ENCODE measurements at places on chromosomes 3 and 15.

- DNase-seq, result no peak
- no peaks in the 10 kb centered on the region for H3K27me3 ChIP-seq
- H3K4me1 ChIP-seq, result no peaks in the 10 kb centered on the region
- no peaks in the 10 kb centered on the region for H3K36me3 ChIP-seq
These were observed 59.9 kb downstream of the CLSTN2 start for GRCh38 chr3:139994891-139995290.

DNA sequence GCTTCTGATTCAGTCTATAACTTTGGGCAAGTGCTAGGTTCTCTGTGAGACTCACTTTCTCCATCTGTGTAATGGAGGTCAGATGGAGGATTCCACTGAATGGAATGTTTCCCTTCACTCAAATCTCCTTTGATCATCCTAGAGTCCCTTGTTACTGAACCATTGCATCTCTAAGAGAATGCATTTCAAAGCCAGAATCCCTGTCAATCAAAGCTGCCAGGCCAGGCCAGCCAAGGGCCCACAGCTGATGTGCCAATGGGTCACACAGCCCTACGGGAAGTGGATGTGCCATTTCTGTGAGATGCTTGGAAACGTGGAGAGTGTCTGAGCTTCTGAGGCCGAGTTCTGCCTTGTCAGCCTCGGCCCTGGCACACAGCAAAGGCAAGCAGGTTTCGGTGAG is 32.4 kb downstream of the SCN5A start:
- no peaks in the 10 kb centered on the region for H3K27me3 ChIP-seq
- H3K27ac ChIP-seq, result no peak overlapping the region
- no peaks in the 10 kb centered on the region for H3K36me3 ChIP-seq
- H3K4me1 ChIP-seq, result no peaks in the 10 kb centered on the region

DNA sequence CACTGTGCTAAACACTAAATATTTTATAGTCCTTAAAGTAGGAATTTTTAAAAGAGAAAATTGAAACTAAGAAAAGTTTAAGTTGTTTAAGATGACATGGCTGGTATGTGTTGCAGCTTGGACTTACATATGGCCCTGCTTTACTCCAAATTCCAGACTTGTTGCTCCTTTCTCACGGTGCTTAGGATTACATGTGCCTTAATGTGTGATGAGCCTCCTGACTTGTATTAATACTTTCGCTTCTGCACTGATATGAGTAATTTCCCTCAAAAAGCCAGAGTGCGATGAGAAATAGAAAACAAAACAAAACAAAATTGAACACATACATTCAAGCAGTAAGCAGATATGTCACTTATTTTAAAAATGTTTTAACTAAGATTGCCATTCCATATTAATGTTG is 250.2 kb downstream of the VGLL3 start:
- no peak overlapping the region for H3K27ac ChIP-seq
- no peaks in the 10 kb centered on the region for H3K4me1 ChIP-seq
- H3K27me3 ChIP-seq, result no peaks in the 10 kb centered on the region
- no peak for DNase-seq

DNA sequence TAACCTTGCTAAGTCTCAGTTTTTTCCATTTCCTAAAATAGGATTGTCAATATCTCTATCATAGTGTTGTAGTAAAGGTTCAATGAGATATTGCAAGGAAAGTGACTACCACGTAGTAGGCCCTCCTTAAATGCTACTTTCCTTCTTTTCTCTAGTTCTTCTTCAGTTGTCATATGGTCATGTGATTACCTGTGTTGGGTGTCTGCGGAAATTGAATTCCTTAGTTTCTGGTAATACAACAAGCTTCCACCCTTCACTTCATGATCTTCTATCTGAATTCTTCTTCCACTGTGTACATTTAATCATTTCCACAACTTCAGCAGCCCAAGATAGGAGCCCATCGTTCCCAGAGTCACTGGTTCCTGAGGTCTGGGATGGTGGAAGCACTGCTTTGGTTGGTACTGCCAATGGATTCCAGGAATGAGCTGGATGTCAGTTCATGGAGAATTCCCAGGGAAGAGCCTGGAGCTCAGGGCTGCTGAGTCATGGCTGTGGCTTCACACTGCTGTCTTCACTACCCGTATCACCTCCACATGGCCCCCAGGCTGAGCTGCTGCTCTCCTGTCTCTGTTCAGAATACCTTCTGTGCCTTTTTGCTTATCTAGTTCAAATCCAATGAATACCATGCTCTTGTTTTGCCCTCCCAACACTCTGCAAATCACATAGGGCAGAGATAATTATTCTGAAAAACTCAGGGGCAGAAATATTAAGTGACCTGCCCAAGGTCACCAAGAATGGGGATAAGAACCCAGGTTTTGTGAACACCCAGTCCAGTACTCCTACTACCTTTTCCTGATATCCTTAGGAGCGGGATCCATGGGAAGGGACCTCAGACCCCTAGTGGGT is 98.6 kb downstream of the RPL39L start:
- no peaks in the 10 kb centered on the region for H3K36me3 ChIP-seq
- H3K27ac ChIP-seq, result no peak overlapping the region
- DNase-seq, result no peak
- no peak overlapping the region for H3K4me3 ChIP-seq

DNA sequence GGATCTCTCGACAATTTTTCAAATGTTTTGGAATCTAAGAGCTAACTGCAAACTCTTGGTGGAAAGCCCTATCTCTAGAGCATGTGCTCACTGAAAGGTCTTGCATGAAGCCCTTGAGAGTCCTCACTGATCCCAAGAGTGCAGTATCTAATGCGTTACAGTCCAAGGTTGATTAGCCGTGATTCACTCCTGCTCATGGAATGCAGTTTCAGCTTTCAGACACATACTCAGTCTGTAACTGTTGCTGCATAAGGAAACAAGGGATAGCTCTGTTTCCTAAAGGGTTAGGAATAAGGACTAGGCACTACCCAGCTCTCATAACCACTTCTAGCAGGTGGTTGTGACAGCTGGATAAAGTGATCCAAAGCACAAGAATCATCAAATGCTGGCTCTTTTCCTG is 687.4 kb upstream of the CFAP20DC start:
- no peak for DNase-seq
- no peak overlapping the region for H3K27ac ChIP-seq
- H3K27me3 ChIP-seq, result no peaks in the 10 kb centered on the region
- no peak overlapping the region for H3K4me3 ChIP-seq
- no peaks in the 10 kb centered on the region for H3K4me1 ChIP-seq

GRCh38 chr3:62175161-62175560 is 198.2 kb downstream of the FEZF2 start:
- DNase-seq, result no peak
- H3K27me3 ChIP-seq, result no peaks in the 10 kb centered on the region
- H3K4me1 ChIP-seq, result no peaks in the 10 kb centered on the region
- H3K4me3 ChIP-seq, result no peak overlapping the region
- H3K36me3 ChIP-seq, result no peaks in the 10 kb centered on the region
- no peak overlapping the region for H3K27ac ChIP-seq

DNA sequence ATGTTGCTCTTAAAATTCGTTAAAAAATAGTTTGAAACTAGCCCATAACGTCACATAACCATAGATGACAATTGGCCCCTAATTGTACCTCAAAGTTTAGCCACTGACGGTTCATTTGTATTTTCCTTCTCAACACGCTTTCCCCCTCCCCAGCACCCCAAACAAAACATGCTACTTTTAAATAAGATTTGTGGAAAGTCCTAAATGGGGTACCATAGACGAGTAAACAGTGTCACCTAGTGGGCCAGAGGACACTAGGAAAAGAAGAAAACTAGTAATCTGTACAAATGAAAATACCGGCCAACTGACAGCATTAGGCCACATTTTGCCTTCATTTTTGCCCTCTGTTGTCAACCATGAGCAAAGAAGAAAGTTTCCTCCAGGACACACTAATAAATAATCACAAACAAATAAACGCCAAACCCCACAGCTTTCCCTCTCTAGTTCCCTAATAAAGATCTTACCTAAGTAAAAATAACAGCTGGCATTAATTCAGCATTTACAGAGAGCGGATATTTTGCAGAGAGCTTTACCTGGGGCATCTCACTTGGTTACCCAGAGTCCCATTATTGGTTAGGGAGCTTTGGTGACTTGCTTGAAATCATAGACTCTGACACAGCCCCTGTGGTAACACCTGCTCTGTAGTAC is 175.1 kb upstream of the ATP11B start:
- H3K4me1 ChIP-seq, result no peaks in the 10 kb centered on the region
- no peak overlapping the region for H3K27ac ChIP-seq
- H3K4me3 ChIP-seq, result no peak overlapping the region
- no peaks in the 10 kb centered on the region for H3K27me3 ChIP-seq
- DNase-seq, result no peak

DNA sequence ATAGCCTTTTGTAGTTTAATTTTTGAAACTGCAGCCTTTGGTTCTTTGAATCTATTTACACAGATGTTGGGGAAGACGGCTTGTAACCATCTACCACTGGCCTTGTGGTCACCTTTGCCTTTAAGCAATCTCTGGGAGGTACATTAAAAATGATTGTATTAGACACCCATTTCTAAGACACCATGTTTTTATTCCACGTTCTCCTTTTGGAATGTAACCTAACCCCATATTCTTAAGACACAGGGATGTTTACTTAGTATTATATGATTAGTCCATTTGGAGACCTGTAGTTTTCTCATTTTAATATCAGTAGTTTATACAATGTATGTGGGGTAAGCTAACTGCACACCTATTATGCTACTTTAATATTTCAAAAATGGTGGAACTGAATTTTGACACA is 175.1 kb upstream of the PLSCR5 start:
- H3K27me3 ChIP-seq, result no peaks in the 10 kb centered on the region
- H3K27ac ChIP-seq, result no peak overlapping the region
- no peak overlapping the region for H3K4me3 ChIP-seq
- no peaks in the 10 kb centered on the region for H3K4me1 ChIP-seq
- no peaks in the 10 kb centered on the region for H3K36me3 ChIP-seq

- H3K4me1 ChIP-seq, result no peaks in the 10 kb centered on the region
- no peak overlapping the region for H3K27ac ChIP-seq
- DNase-seq, result no peak
- H3K36me3 ChIP-seq, result peaks cover 75% of the 10 kb centered on the region
- no peak overlapping the region for H3K4me3 ChIP-seq
These were observed 28.2 kb downstream of the NEK4 start for GRCh38 chr3:52742418-52743041.

DNA sequence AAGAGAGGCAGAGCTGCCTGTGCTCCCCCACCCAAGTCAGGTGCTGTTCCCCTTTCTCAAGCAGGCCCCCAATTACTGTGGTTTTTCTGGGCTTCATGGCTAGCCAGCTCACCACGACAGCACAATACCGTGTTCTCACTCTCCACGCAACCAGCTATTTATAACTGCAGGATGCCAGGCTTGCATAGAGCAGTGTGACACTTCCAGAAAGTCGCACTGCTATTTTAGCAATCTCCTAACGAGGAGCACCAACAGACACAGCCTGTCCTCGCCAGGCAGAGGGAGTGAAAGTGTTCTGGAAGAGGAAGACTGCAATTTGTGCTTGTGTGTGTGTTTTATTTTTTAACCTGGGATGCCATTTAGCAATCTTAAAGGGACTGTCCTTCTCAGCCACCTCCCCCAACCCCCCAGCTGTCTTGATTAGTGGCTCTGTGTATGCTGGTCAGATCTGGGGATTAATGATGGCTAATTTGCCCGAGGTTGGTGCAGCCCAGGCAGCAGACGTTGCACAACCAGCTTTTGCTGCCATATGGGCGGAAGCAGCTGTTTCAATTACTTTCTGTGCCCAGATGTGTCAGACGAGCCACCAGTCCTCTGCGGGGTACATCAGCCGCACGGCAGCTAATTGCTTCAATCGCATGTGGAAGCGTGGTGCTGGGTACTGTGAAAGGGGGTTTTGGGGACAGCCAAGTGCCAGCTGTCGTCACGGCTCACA is 268.0 kb upstream of the ARRDC4 start:
- H3K4me1 ChIP-seq, result no peaks in the 10 kb centered on the region
- H3K4me3 ChIP-seq, result no peak overlapping the region
- no peaks in the 10 kb centered on the region for H3K36me3 ChIP-seq
- no peak overlapping the region for H3K27ac ChIP-seq
- DNase-seq, result no peak

DNA sequence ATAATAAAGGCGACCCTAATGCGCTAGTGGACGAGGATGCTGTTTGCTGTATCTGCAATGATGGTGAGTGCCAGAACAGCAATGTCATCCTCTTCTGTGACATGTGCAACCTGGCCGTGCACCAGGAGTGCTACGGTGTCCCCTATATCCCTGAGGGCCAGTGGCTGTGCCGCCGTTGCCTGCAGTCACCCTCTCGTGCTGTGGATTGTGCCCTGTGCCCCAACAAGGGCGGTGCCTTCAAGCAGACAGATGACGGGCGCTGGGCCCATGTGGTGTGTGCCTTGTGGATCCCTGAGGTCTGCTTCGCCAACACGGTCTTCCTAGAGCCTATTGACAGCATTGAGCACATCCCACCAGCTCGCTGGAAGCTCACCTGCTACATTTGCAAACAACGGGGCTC is 7.6 kb downstream of the BRPF1 start:
- H3K27me3 ChIP-seq, result no peaks in the 10 kb centered on the region
- no peak for DNase-seq
- H3K27ac ChIP-seq, result no peak overlapping the region
- H3K4me3 ChIP-seq, result no peak overlapping the region
- peaks cover 80% of the 10 kb centered on the region for H3K36me3 ChIP-seq

- no peaks in the 10 kb centered on the region for H3K4me1 ChIP-seq
- no peak overlapping the region for H3K4me3 ChIP-seq
- H3K27ac ChIP-seq, result peak overlapping the region; percentile 99
These were observed 11.8 kb downstream of the MBNL1 start for GRCh38 chr3:152280539-152280938.

DNA sequence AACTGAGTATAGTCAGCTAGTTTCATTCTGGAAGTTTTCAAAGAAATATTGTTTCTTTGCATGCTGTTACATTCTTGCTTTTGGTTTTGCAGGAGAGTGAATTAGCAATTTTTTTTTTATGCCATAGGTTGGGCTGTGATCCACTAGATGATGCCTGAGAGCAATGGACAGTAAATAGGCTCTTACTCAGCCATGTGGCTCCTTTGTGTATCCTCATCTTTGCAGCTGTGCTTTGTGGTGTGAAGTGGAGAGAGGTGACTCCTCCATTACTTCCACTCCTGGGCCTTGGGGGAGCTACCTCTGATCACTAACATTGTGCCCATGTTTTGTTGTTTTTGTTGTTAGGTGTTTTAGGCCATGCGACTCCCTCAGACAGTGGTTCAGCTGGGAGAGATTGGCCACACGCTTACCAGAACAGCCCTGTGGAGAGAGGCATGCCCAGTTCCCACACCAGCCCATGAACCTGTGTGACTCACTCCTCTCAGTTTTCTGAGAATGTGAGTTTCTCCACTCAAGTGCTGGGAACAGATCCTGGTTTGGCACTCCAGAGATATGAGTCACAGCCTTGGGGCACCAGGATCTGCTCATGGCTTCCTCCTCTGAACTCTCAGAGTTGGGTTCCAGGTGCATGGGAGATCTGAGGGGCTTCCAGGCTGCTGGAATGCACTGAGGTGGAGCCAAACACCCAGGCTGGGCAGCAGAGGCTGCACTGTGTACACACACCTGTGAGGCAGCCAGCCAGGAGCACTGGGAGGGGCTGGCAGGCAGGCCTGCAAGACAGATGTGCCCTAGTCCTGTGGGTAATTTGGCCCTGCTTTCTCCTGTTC is 785.3 kb downstream of the ROBO2 start:
- no peaks in the 10 kb centered on the region for H3K27me3 ChIP-seq
- no peak for DNase-seq
- H3K27ac ChIP-seq, result no peak overlapping the region
- H3K4me3 ChIP-seq, result no peak overlapping the region
- no peaks in the 10 kb centered on the region for H3K4me1 ChIP-seq
- no peaks in the 10 kb centered on the region for H3K36me3 ChIP-seq

- H3K4me1 ChIP-seq, result no peaks in the 10 kb centered on the region
- H3K36me3 ChIP-seq, result no peaks in the 10 kb centered on the region
- H3K4me3 ChIP-seq, result no peak overlapping the region
- no peaks in the 10 kb centered on the region for H3K27me3 ChIP-seq
- no peak overlapping the region for H3K27ac ChIP-seq
These were observed 130.1 kb downstream of the RYR3 start for GRCh38 chr15:33440900-33441299.

All from sigmoid colon (tissue), 7 donors.